ENCODE measurements at places on chromosomes 5 and 9.
A peak's percentile ranks its signal among the peaks of the same experiment; 100 is the strongest.

DNA sequence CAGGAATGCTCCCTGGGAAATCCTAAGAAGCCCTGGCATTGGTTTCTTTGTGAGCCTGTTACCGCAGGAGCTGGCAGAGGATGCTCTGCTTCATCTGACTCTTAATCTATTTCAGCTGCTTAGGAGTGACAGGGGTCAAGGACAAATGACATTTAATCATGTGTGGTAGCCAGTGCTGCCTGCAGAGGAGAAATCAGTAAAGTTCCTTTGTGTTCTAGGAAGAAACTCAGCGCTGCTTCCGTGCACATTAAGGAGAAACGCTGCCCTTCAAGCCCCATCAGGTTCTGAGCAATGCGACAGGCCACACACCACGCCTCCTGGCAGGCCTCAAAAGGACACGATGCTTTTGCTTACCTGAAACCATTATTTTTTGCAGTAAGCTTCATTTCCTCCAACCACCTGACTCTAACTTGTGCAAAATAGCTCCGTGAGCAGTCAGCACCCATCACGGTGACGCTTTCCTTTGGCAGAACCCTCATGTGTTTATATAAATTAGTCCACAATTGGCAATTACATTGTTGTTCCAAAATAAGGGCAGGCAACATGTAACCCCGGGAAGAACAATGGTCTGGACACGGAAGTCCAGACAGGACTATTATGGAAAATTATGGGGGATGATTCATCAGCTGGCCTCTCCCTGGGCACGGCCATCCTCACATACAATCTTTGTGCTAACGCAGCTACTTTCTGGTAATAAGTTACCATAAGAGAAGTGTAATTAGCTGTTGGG lies 387.9 kb upstream of the DAP start:
- H3K4me1 ChIP-seq = no peaks in the 10 kb centered on the region
- no peaks in the 10 kb centered on the region for H3K36me3 ChIP-seq
- no peak overlapping the region for H3K27ac ChIP-seq
- peaks cover under 1% of the 10 kb centered on the region for H3K27me3 ChIP-seq

- no peak for DNase-seq
- no peak overlapping the region for H3K27ac ChIP-seq
- H3K4me1 ChIP-seq = no peaks in the 10 kb centered on the region
- H3K36me3 ChIP-seq = no peaks in the 10 kb centered on the region
- no peak overlapping the region for H3K4me3 ChIP-seq
- no peaks in the 10 kb centered on the region for H3K27me3 ChIP-seq
Observed at GRCh38 chr9:89797255-89797654, 192.4 kb downstream of the GADD45G start.

- peak; percentile 64 for DNase-seq
- H3K27me3 ChIP-seq = no peaks in the 10 kb centered on the region
- no peaks in the 10 kb centered on the region for H3K36me3 ChIP-seq
- peak overlapping the region; percentile 81 for H3K27ac ChIP-seq
- peak overlapping the region; percentile 94 for H3K4me3 ChIP-seq
Observed at GRCh38 chr5:120465436-120465961, 1.4 kb downstream of the PRR16 start.

- H3K4me1 ChIP-seq = peaks cover 5% of the 10 kb centered on the region
- H3K36me3 ChIP-seq = no peaks in the 10 kb centered on the region
- DNase-seq = no peak
- peaks cover 11% of the 10 kb centered on the region for H3K27me3 ChIP-seq
- no peak overlapping the region for H3K27ac ChIP-seq
Observed at GRCh38 chr9:99359336-99359735, 137.3 kb downstream of the SEC61B start.

GRCh38 chr9:121095057-121095456 lies 20.3 kb downstream of the CNTRL start:
- no peaks in the 10 kb centered on the region for H3K4me1 ChIP-seq
- H3K4me3 ChIP-seq = no peak overlapping the region
- H3K36me3 ChIP-seq = no peaks in the 10 kb centered on the region
- no peaks in the 10 kb centered on the region for H3K27me3 ChIP-seq
- DNase-seq = no peak

DNA sequence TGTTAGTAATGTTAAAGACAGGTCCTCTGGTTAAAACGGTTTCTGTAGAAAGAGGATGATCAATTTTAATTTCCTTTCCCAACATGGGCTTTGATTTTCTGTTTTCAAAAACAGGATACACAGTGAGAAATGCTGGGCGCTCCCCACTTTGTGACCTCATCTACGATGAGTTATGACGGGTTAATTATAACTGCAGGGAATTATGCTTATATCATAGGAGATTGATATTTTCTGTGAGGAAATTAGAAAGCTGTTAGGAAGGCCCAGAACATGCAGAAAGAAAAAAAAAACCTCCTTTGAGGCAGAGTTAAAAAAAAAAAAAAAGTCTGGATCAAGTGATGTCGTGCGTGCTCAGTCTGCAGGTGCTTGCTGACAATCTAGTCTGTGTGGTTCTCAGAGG lies 176.8 kb upstream of the OTULINL start:
- DNase-seq = no peak
- peaks cover 68% of the 10 kb centered on the region for H3K36me3 ChIP-seq
- H3K27me3 ChIP-seq = no peaks in the 10 kb centered on the region
- H3K27ac ChIP-seq = no peak overlapping the region
- peaks cover 24% of the 10 kb centered on the region for H3K4me1 ChIP-seq
- H3K4me3 ChIP-seq = no peak overlapping the region

GRCh38 chr9:107919263-107919662 lies 429.7 kb upstream of the KLF4 start:
- no peak overlapping the region for H3K27ac ChIP-seq
- H3K4me3 ChIP-seq = no peak overlapping the region
- H3K4me1 ChIP-seq = no peaks in the 10 kb centered on the region
- H3K36me3 ChIP-seq = no peaks in the 10 kb centered on the region
- H3K27me3 ChIP-seq = no peaks in the 10 kb centered on the region

DNA sequence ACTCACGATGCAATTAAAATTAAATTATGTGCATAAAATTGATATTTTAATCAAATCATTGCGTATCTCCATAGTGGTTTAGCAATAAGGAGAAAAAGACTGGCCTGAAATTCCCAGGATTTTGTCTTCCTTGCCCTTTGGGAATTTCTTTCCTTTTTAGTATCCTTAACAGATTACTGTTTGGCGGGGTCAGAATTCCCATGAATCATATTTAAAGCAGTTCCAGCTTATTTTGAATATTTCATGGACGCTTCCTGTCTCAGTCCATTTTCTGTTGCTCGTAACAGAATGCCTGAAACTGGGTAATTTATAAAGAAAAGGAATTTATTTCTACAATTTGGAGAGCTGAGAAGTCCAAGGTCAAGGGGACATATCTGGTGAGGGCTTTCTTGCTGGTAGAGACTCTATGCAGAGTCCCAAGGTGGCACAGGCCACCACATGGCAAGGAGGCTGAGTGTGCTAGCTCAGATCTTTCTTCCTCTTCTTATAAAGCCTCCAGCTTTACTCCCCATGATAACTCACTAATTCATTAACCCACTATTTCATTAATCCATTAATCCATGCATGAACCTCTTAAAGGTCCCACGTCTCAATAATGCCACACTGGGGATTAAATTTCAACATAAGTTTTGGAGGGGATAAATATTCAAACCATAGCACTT lies 37.8 kb downstream of the CDH6 start:
- peaks cover 4% of the 10 kb centered on the region for H3K4me1 ChIP-seq
- H3K27ac ChIP-seq = no peak overlapping the region
- peaks cover 5% of the 10 kb centered on the region for H3K36me3 ChIP-seq
- H3K4me3 ChIP-seq = no peak overlapping the region

GRCh38 chr5:83072966-83073365 lies 4.2 kb downstream of the TMEM167A start:
- H3K4me1 ChIP-seq = peaks cover 3% of the 10 kb centered on the region
- no peak overlapping the region for H3K27ac ChIP-seq
- no peaks in the 10 kb centered on the region for H3K27me3 ChIP-seq
- no peak overlapping the region for H3K4me3 ChIP-seq

DNA sequence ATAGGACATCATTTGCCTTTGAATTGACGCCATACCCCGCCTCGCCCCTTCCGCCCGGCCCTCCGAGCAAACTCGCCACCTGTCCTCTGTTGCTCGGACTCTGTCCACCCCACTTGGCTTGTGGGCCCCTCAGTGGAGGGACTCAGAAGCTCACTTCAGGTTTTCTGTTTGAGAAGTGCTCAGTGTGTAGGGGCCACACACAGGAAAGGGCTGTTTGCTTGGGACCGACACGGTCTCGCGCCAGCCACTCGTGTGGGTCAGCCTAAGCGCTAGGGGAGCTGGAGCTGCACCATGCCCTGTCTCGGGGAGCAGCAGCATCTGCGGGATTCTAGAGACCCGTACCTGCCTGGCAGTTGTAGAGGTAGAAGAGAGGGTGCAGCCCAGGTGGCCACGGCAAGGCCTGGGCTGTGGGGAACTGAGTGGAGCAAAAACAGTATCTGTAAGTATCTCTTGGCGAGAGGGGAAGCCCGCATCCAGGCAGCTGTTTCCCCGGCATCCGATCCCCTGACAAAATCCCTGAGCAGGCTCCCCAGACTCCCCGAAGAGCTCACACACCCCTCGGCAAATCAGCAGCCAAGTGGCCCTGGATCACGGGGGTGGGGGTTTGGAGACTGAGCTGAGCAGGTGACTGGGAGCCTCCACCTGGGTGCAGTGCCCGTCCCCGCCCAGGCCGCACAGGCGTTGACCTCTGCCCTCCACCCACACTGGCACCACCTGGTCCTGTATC lies 52.2 kb downstream of the COL5A1 start:
- peaks cover 51% of the 10 kb centered on the region for H3K36me3 ChIP-seq
- H3K27me3 ChIP-seq = no peaks in the 10 kb centered on the region
- H3K4me1 ChIP-seq = peaks cover 8% of the 10 kb centered on the region
- no peak overlapping the region for H3K4me3 ChIP-seq

GRCh38 chr9:78089111-78089510 lies 57.5 kb upstream of the GNAQ start:
- no peak overlapping the region for H3K4me3 ChIP-seq
- no peak overlapping the region for H3K27ac ChIP-seq
- no peak for DNase-seq
- H3K4me1 ChIP-seq = no peaks in the 10 kb centered on the region
- no peaks in the 10 kb centered on the region for H3K27me3 ChIP-seq

DNA sequence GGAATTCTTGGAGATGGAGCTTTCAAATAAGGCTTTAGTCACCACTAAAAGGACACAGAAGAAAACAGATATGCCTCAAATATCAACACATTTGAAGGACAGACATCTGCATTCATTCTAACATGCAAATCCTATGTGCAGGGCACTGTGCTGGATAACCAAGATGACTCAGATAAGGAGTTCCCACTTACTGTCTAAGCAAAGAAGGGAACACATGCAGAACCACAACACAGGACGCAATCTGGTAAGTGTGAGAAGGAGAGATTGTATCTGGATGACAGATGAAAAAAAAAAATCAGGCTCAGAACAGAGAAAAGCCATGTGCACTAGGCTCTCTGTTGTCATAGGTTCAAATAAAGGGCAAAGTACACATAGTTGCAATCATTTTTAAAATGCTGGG lies 42.5 kb downstream of the ELAVL2 start:
- no peak overlapping the region for H3K4me3 ChIP-seq
- H3K36me3 ChIP-seq = no peaks in the 10 kb centered on the region
- no peaks in the 10 kb centered on the region for H3K27me3 ChIP-seq
- H3K27ac ChIP-seq = no peak overlapping the region
- DNase-seq = no peak

- H3K4me3 ChIP-seq = no peak overlapping the region
- H3K36me3 ChIP-seq = no peaks in the 10 kb centered on the region
- no peaks in the 10 kb centered on the region for H3K4me1 ChIP-seq
Observed at GRCh38 chr9:109270971-109271925, 49.6 kb downstream of the EPB41L4B start.

- H3K4me3 ChIP-seq = no peak overlapping the region
- peak; percentile 18 for DNase-seq
- no peaks in the 10 kb centered on the region for H3K4me1 ChIP-seq
- no peaks in the 10 kb centered on the region for H3K27me3 ChIP-seq
- H3K27ac ChIP-seq = no peak overlapping the region
Observed at GRCh38 chr5:14781106-14781505, 90.5 kb downstream of the ANKH start.

DNA sequence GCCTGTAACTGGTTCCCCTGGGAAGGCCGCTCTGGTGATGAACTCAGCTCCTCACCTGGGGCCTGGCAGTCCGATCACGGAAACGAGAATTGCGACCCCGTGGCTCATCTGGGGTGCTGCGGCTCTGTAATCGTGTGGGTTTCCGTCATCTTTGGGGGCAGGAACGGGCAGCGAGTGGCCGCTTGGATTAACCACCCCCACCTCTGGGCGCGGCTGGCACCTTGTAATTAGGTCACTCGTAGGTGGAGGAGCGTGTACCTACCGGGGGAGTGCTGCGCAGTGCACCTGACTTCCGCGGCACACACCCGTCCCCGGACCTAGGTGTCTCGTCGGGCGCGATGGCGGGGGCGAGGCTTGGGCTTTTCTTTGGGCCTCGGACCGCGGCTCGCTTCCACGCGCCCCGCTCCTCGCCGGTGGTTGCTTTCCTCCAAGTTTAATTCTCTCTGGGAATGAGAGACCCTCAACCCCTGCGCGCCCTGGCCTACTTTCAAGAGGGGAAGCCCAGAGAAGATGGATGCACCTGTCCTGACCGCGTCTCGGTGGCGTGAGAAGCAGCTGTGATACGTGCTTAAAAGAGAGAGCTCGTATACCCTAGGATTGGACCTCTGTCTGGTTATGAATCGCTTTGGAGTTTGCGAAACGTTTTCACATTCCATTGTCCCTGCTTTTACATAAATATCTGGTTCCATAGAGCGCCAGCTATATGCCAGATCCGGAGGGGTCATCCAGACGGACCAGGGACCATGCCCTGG lies 744 bp upstream of the PPP2CA start:
- H3K27ac ChIP-seq = peak overlapping the region; percentile 82
- no peaks in the 10 kb centered on the region for H3K36me3 ChIP-seq
- no peaks in the 10 kb centered on the region for H3K27me3 ChIP-seq

GRCh38 chr5:126855266-126855665 lies 78.3 kb downstream of the LMNB1 start:
- no peaks in the 10 kb centered on the region for H3K36me3 ChIP-seq
- no peak overlapping the region for H3K4me3 ChIP-seq
- no peak for DNase-seq
- no peaks in the 10 kb centered on the region for H3K27me3 ChIP-seq
- H3K4me1 ChIP-seq = peaks cover 2% of the 10 kb centered on the region
- no peak overlapping the region for H3K27ac ChIP-seq

- no peaks in the 10 kb centered on the region for H3K27me3 ChIP-seq
- H3K27ac ChIP-seq = no peak overlapping the region
- DNase-seq = no peak
- H3K4me3 ChIP-seq = no peak overlapping the region
- no peaks in the 10 kb centered on the region for H3K36me3 ChIP-seq
Observed at GRCh38 chr9:107914151-107914550, 424.6 kb upstream of the KLF4 start.
